ENCODE measurements at places on chromosomes 5 and 9. TPM values are rescaled to one million over a fixed set of nuclear protein-coding genes. Genes with fewer than 3 reads are reported as not detected.

DNA sequence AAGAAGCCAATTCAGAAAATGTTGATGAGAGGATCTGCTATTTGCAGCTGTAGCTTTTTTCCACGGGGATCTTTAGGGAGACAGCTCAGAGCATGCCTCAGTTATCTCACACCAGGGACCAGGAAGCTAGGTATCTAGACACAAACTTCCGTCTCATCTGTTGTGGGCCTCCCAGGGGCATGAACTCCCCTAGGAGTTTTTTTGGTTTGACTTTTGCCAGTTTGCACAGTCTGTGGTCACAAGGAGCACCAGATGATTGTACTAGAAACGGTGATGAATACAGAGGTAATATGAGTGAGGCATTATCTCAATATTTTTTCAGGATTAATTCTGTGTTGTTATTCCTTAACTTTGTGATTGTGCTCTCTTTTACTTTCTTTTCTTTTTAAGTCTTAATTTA, 533.2 kb upstream of the SEMA6A start:
- no peaks in the 10 kb centered on the region for H3K27me3 ChIP-seq
- H3K27ac ChIP-seq: no peak overlapping the region
- H3K4me3 ChIP-seq: no peak overlapping the region
- DNase-seq: no peak
- H3K4me1 ChIP-seq: no peaks in the 10 kb centered on the region
- no peaks in the 10 kb centered on the region for H3K36me3 ChIP-seq

Gene HTR4
- not detected for total RNA-seq

DNA sequence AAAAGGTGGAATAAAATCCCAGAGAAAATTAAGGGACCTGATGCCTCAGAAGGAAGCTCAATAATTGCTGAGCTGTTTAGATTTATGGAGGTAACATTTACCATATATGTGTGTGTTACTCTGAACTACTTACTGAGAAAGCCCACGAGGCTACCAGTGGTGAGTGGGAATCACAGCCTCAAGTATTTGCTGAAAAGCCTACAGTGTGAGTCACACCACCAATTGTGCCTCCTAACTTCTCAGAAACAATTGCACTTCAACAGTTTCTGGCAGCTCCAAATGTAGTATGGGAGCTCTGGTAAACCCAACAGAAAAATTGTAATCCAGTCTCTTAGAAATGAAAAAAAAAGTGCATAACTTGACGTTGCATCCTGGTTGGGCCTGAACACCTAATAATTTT, 551.6 kb downstream of the PRDM9 start:
- H3K36me3 ChIP-seq: no peaks in the 10 kb centered on the region
- no peaks in the 10 kb centered on the region for H3K4me1 ChIP-seq
- DNase-seq: no peak
- H3K4me3 ChIP-seq: no peak overlapping the region
- H3K27me3 ChIP-seq: no peaks in the 10 kb centered on the region
- H3K27ac ChIP-seq: no peak overlapping the region

Gene TAS2R1
- total RNA-seq: not detected

GRCh38 chr5:170552621-170553115, 48.8 kb downstream of the KCNIP1 start:
- no peak overlapping the region for H3K4me3 ChIP-seq
- peaks cover 7% of the 10 kb centered on the region for H3K4me1 ChIP-seq

DNA sequence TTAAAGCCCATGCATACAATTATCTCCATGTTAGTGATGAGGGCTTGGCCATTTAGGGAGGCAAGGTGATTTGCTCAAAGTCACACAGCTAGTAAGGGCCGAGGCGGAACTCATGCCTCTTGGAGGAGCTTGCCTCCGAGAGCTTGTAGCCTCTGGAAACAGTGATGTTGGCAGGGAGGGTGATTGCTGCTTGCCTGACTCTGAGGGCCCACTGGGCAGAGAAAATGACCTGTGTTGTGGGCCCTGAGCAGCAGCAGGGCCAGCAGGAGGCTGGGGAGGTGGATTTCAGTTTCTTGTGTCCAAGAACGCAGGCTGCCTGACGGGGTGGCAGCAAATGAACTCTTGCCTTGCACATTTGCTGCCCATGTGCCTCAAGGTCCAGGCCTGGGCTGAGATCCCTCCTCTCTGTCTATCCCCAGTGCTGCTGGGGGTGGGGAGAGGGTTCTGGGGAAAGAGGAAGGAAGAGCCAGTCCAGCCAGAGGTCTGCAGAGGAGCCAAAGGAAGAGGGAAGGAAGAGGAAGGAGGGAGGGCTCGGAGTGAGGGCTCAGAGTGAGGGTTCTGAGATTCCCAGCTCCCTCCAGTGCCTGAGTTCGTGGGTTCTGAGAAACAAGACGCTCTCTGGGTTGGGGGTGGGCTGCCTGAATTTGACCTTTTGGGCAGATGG, 16.2 kb upstream of the PTGS1 start:
- H3K36me3 ChIP-seq: no peaks in the 10 kb centered on the region
- H3K27me3 ChIP-seq: no peaks in the 10 kb centered on the region
- no peak overlapping the region for H3K4me3 ChIP-seq
- no peak overlapping the region for H3K27ac ChIP-seq

Gene WDR31
- total RNA-seq: 4.5 TPM

- no peaks in the 10 kb centered on the region for H3K27me3 ChIP-seq
- peak overlapping the region; percentile 5 for H3K4me3 ChIP-seq
- peak; percentile 78 for DNase-seq
- no peaks in the 10 kb centered on the region for H3K36me3 ChIP-seq
- H3K27ac ChIP-seq: peak overlapping the region; percentile 76
Observed at GRCh38 chr9:134344068-134344799, 18.0 kb downstream of the RXRA start.

DNA sequence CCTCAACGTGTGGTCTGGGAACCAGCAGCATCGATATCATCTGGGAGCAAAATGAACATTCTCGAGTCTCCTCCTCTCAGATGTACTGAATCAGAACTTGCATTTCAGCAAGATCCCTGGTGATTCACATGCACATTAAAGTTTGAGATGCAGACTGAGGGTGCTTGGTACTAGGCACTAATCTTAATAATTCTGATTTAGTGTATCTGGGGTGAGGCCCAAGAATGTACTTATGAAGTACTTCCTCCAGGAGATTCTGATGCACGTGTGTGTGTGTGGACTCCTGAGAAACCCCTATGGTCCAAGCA, 56.2 kb upstream of the EQTN start:
- H3K4me3 ChIP-seq: no peak overlapping the region
- H3K36me3 ChIP-seq: no peaks in the 10 kb centered on the region
- H3K27me3 ChIP-seq: no peaks in the 10 kb centered on the region
- DNase-seq: no peak
- H3K27ac ChIP-seq: peak overlapping the region; percentile 46

GRCh38 chr5:61385627-61386026, 53.6 kb downstream of the ZSWIM6 start:
- no peaks in the 10 kb centered on the region for H3K4me1 ChIP-seq
- no peak overlapping the region for H3K27ac ChIP-seq
- H3K27me3 ChIP-seq: no peaks in the 10 kb centered on the region
- no peak overlapping the region for H3K4me3 ChIP-seq
- DNase-seq: no peak

DNA sequence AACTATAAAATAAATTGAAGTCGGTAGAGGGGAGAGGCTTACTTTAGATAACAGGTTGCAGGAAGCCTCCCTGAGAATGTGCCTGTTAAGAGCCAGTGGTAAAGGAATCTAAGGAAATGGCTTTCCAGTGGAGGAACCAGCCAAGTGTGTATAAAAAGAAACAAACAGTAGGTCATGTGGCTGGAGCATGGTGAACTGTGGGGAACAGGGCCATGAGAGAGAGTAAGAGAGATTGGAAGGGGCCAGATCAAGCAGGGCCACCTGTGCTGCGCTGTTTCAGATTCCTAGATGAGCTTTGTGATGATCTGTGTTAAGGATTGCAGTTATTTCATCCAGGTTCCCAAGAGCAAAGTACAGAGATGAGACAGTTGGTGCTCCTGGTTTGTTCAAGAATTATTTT, 152.7 kb upstream of the SGCD start:
- no peaks in the 10 kb centered on the region for H3K27me3 ChIP-seq
- H3K36me3 ChIP-seq: no peaks in the 10 kb centered on the region
- no peak overlapping the region for H3K27ac ChIP-seq
- no peak overlapping the region for H3K4me3 ChIP-seq
- H3K4me1 ChIP-seq: no peaks in the 10 kb centered on the region

DNA sequence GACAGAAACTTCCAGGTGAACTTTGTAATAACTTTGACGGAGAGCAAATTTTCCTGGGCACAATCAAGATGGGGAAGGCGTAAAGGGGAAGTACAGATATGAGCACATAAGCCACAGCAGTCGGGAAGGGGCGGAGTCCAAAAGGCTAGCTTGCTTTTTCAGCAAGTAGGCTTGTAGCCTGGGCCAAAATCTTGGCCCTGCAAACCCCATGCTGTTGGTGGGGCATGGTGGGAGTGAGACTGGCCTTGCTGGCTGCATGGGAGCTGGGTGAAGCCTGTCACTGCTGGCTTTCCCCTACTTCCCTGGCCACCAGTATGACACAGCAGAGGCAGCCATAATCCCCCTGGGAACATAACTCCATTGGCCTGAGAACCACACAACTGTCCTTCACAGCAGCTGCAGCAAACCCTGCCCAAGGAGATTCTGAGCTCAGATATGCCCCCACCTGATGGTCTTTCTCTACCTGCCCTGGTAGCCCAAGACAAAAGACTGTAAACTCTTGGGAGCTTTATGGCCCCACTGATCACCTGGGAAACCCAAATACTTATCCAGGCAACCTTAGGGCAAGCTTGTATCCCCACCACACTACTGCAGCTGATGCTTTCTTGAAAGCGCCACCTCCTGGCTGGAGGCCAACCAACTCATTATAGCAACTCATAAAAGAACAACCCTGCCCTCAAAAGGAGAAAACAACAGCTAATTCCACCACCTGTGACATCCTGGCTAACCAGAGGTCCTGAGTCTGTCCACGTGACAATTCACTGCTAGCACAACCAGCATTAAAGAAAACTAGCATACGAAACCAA, 24.0 kb downstream of the DCTN4 start:
- H3K4me1 ChIP-seq: peaks cover 9% of the 10 kb centered on the region
- no peaks in the 10 kb centered on the region for H3K27me3 ChIP-seq
- H3K4me3 ChIP-seq: no peak overlapping the region

DNA sequence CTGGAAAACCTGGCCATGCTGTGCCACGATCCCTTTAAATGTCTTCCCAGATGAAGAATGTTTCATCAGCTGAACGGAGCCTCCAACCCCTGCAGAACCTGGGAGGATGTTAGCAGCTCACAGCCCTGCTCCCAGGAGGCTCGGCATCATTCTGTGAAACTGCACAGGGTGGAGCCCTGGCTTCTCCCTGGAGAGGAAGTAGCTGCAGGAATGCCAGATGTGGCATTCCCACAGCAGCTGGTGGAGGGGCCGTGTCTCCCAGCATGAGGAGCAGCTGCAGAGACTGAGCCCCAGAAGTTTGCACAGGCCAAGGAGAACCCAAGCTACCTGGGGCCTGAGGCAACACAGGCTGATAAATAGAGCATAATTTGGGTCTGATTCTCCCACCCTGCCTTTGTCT, 165.8 kb upstream of the MAP3K1 start:
- H3K27ac ChIP-seq: no peak overlapping the region
- DNase-seq: no peak
- H3K36me3 ChIP-seq: no peaks in the 10 kb centered on the region
- H3K27me3 ChIP-seq: no peaks in the 10 kb centered on the region
- H3K4me3 ChIP-seq: no peak overlapping the region

Gene PCDHA10
- 1.5 TPM for total RNA-seq

- H3K4me1 ChIP-seq: no peaks in the 10 kb centered on the region
- DNase-seq: no peak
- no peak overlapping the region for H3K4me3 ChIP-seq
- peaks cover 27% of the 10 kb centered on the region for H3K36me3 ChIP-seq
- no peak overlapping the region for H3K27ac ChIP-seq
Observed at GRCh38 chr5:112787261-112787660, 49.6 kb downstream of the APC start.

- no peak overlapping the region for H3K4me3 ChIP-seq
- DNase-seq: no peak
- no peaks in the 10 kb centered on the region for H3K36me3 ChIP-seq
- H3K27ac ChIP-seq: no peak overlapping the region
- no peaks in the 10 kb centered on the region for H3K4me1 ChIP-seq
- H3K27me3 ChIP-seq: no peaks in the 10 kb centered on the region
Observed at GRCh38 chr9:21903380-21903965, 90.7 kb downstream of the CDKN2A start.

DNA sequence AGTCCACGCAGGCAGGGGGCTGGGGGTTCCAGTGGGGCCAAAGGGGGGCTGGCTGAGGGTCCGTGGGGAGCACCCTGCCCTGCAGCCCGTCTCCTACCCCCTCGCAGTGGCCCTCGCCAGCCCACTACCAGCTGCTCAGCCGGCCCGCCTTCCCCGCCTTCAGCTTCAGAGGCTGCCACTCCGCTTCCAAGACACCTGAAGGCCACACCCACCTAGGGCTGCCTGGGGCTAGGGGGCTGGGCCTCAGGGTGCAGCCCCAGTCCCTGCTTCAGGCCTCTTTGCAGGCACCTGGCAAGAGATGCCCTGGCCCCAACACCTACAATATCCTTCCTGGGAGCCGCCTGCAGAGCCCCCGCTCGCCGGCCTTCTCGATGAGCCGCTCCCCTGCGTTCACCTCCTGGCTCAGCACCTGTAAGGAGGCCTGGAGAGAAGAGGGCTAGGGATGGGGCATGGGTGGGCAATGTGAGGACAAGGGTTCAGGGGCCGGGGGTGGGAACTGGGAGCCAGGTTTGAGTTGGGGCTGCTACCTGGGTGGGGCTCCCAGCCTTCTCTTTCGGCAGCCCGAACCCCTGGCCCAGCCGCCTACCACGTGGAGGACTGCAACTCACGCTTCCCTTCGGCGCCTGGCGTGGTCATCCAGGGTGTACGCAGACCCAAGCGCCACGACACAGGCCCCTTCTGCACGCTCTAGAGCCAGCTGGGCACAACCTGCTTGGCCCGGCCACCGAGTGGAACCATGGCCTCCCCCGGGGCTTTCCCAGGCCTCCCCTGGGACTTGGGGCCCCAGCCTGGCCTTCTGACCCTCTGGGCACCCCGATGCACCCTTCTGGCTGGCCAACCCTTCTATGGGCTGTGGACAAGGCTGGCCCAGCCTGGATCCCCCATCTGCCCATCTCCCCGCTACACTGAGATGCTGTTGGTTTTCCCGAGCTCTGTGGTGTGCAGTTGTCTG, 1.7 kb downstream of the STPG3 start:
- no peak for DNase-seq
- H3K4me3 ChIP-seq: no peak overlapping the region
- peaks cover 23% of the 10 kb centered on the region for H3K4me1 ChIP-seq
- no peaks in the 10 kb centered on the region for H3K27me3 ChIP-seq
- no peak overlapping the region for H3K27ac ChIP-seq

Gene IGIP
- 17.7 TPM for total RNA-seq

- no peak overlapping the region for H3K4me3 ChIP-seq
- DNase-seq: no peak
- no peak overlapping the region for H3K27ac ChIP-seq
- no peaks in the 10 kb centered on the region for H3K27me3 ChIP-seq
Observed at GRCh38 chr5:89878140-89879132, 531.1 kb downstream of the CETN3 start.

GRCh38 chr9:115013998-115014397, 83.6 kb upstream of the TNFSF8 start:
- no peak overlapping the region for H3K4me3 ChIP-seq
- no peaks in the 10 kb centered on the region for H3K27me3 ChIP-seq
- peak; percentile 69 for DNase-seq
- no peaks in the 10 kb centered on the region for H3K36me3 ChIP-seq

Data from lower lobe of right lung (tissue), 2 donors.